ENCODE measurements at places on chromosomes 16 and 17.

DNA sequence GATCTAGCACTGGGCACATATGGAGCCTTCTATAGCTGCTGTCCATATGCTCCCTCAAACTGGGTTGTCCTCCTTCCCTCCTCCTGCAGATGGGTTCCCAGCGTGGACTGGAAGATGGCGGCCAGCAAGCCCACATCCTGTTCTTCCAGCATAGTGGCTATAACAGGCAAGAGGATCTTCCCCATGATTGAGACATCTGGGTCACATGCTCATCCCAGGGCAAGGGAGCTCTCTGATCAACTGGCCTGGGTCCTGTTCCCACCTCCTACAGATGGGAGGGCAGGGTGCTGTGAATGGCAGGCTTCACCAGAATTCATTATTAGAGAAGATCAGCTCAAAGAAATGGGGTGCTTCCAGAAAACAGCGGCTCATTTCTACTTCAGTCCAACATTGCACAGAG, 210.2 kb downstream of the PARN start:
- no peak for DNase-seq

DNA sequence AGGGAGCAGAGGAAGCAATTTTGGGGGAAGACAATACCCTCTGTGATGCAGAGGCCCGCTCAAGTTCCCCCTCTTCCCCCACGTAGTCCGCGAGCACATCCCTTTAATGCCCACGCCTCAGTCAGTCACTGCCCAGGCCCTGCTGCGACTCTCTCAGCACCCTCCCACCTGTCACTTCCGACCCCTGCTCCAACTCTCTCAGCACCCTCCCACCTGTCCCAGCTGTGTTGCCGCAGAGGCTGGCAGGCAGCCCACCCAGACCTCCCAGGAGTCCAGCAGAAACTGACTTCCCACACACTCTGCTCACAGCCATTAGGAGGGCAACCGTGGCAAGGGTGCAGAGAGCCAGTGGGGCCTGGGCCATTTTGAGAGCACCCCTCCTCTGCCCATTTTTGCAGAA, 92.7 kb downstream of the WSCD1 start:
- no peak for DNase-seq

- peak; percentile 55 for DNase-seq
Measured at GRCh38 chr16:21708533-21709115, 44.9 kb downstream of the OTOA start.

- DNase-seq, result no peak
Measured at GRCh38 chr16:83792391-83792790, 15.4 kb upstream of the HSBP1 start.

DNA sequence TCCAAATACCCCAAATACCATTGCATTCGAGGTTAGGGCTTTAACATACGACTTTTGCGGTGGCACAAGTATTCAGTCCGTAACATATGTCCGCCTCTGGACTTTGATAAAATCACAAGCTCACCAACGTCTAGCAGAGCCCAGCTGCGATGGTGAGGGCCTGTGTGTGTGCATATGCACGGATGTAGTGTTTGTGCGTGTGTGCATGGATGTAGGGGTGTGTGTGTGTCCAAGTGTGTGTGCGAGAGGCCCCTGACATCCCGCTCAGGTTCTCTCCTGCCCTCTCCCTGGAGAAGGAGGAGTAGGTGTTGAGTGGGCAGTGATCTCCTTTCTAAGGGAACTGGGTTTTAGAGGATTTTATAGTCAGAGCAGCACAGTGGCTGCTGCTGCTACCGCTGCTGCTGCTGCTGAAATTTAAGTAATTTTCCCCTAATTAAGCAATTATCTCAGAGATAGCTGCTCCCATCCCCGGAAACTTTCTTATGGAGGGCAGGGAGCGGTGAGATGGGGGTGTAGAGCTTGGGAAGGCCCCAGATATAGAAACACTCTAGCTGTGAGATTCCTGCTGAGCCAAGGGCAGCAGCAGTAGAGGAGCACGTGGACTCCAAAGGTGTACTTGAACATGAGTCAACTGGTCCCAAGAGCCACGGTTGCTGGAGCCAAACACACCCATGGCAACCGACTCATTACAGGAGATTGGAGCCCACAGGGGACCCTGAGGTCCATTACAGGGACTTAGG, 121.7 kb upstream of the SDK2 start:
- no peak for DNase-seq

GRCh38 chr16:66292241-66292935, 74.1 kb upstream of the CDH5 start:
- no peak for DNase-seq

- DNase-seq, result no peak
Measured at GRCh38 chr16:11800382-11800718, 3.3 kb upstream of the ZC3H7A start.

- DNase-seq, result no peak
Measured at GRCh38 chr17:73802314-73802713, 158.1 kb upstream of the SDK2 start.
